Left ventricle myocardium inferior (tissue), 1 donor: ENCODE measurements at places on chromosomes 3 and 15.
A peak's percentile ranks its signal among the peaks of the same experiment; 100 is the strongest.

DNA sequence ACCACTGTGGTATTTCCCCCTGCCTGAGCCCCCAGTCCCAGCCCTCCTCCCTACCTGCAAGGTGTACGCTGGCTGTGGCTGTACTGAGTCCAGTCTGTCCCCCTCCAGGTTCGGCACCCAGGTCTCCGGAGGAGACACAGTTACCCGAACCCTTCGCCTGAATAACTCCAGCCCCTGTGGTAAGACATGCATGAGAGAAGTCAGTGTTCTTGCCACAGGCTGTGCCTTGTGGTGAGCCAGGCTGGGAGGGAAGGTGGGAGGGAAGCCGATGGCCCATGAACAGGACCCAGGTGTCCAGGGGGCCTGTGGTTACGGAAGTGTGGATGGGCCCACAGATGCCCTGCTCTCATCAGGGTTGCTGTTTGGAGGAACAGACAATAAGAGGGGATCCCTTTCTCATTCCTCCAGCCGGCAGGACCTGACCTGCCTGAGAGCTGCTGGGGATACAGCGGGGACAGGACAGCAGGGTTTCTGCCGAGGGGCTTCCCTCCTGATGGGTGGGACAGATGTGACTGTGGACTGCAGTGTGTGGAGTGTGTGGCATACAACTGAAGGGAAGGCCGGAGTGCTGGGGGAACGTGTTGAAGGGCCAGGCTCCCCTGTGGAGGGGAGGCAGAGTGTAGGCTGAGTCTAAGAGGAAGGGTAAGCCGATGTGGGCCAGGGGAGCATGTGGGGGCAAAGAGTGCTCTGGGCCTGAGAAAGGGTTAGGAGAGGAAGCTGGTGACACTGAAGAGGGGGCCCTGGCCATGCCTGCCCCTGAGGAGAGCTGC, 21.9 kb downstream of the ACAA1 start:
- DNase-seq, result no peak

DNA sequence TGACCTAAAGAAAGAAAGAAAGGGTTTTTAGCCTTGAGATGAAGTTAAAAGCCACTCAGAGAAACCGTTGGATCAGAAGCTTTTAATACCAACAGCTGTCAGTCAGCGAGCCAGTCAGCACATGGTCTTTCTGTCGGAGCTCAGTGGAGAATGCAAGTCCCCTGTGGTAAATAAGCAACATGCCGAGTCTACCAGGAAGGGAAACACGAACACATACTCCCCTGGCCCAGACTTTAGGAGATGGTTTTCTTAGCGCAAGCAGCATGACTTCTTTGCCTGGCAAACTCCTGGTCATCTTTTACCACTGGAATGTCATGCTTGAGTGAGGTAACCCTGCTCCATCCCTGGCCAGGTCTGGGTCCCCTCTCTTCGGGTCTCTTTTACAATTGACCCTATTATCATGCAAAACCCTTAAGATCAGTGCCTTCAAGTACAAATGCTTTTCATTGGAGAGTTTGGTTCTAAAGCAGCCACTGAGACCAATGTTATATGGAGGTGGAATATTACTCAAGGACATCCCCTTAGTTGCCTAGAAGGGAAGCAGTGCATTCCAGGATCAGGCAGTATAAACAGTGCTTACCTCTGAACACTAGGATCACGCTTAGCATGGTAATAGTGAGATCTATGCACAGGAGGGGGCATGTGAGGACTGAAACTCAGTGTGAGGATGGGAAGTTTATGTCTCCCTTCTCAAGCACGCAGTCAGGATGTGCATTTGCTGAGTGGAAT, 28.2 kb downstream of the SLCO3A1 start:
- no peak for DNase-seq

DNA sequence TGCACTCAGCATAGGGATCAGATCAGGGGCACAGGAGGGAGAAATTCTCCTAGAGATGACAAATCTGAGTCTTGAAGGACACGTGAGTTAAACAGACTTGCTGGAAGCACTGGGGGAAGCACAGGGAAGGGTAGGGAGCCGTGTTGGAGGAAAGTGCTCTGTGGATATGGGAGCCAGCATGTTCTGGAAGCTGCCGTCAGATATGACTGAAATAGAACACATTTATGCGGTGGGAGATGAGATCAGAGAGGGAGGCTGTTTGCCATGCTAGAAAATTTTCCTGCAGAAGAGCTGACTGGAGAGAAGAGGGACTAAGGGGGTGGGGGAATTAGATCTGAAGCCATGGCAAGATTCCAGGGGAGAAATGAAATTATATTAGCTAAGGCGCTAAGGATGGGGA, 1.8 kb downstream of the TAMM41 start:
- no peak for DNase-seq

DNA sequence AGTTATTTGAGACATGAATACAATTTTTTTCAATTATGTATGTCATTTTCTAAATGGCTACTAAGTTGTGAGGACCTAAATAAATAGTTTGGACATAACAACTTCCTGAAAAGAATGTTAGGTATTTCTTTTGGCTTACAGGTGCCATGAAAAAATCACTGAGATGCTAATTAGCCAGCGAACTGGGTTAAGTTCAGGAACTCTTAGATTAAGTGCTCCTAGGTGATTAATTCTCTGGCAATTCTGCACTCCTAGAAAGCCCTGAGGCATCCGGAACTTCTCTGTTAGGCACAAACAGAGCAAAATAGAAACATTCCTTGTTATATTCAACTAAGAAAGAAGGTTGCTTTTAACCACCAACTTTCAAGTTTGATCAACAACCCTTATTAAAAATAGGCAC, 192.3 kb downstream of the STAG1 start:
- DNase-seq, result no peak

DNA sequence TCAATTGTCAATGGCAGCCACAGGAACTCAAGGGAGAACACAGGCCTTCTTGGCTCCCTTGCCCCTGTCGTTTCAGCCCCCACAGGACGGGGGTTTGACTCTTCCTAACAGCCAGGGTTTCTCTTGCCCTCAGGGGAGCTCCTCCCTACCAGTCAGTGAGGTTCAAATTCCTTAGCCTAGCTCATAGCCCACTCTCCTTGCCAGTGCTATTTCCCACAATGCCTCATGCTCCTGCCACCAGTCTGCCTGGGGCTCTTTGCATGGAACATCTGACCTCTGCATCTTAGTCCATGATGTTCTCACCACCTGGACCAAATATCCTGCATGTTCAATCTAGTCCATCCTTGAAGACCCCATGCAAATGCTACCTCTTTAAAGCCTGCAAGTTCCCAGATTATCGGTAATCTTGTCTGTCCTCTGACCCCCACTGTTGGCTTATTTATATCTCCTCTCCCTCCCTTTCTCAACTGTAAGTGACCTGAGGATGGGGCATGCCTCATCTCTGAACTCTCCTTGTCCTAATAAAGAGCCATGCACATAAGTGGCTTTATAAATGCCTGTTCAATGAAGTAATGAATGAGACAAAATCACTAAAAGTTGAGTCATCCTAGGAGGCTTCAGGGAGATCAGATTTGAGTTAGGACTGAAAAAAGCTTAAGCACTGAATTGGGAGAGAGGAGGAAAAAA, 78.0 kb downstream of the MYO1E start:
- DNase-seq, result no peak

GRCh38 chr15:72859017-72859756, 75.6 kb upstream of the ADPGK start:
- no peak for DNase-seq

DNA sequence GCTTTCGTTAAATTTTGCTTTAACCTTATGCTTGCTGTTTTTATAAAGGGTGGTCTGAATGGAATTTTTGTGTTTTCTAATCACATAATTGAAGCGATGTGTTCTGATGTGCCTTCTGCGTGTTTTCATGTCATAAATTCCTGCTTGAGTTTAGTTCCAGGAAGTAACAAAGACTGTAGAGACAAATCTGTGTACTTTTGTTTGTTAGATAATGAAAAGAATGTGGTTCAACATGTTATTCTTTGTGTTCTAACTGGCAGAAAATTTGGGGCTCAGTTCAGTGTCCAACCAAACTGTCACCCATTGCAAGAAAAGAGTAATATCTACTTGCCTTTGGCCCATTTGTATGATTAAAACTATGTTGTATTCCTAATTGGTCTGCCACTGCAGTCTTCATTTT, 324.0 kb downstream of the DIPK2A start:
- no peak for DNase-seq

DNA sequence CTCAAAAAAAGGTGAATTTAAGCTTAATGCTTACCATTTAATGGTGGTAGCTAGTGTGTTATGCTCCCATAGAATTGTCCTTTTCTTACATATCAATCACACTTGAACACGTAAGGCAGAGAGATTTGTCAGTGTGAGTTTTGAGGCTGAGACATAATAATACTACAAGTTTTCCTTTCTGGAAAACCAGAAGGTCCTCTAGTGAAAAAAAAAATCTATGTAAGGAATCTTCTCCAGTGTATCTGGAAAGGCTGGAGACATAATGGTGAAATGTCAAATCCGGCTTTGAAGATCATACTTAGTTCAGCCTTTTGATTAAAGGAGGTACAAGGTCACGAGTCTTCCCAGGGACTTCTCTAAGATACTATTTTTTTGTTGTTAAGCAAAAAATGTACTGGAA, 3.4 kb downstream of the TSC22D2 start:
- DNase-seq, result no peak

DNA sequence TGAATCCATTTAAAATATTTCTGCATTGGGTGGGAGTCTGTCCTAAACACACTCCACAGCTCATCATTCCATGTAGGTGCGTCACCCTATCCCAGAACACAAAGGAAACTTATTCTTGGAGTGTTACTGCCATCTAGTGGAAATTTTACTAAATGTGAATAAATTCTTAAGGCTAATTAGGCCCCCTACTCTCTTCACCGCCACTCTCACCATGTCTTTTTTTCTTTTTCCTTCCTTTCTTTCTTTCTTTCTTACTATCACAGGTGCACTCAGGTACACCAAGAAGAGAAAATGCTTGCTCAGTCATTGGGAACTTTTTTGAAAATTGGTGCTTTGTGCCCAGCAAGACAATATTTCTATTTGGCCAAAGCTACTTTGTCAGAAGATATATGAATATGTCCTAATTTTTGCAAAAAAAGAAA, 26.4 kb upstream of the ATP8B4 start:
- DNase-seq, result no peak

DNA sequence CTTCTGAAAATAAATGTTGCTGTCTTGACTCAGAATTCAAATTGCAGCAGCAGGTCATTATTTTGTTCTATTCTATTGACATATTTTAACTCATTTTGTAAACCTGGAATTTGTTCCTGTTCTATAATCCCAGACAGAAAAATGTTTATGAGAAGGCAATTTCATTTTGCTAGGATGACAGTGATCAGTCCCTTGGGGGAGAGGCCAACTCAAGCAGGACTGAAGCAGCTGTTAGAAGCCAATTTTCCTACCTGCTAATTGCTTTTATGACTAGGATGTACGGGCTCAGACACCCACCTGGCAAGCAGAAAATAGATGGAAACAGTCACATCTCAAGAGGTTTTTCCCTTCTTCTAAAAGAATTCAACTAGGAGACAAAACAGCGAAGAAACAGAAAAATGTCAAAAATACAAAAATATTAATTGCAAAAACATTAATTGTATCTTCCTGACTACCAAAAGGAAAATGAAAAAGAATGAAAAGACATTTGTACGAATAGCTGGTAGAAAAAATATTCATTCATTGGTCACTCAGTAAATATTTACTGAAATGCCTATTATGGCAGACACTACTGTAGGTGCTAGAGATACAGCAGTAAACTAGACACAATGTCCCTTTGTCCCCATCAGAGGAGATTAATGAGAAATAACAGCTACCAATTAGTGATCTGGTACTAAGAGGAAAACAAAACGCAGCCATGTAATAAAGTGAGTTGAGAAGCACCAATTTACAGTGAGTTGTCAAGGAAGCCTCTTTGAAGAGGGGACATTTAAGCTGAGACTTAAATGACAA, 73.5 kb downstream of the PEAK1 start:
- DNase-seq, result no peak

GRCh38 chr3:102090721-102091045, 241.4 kb downstream of the NFKBIZ start:
- DNase-seq, result no peak

- DNase-seq, result no peak
Observed at GRCh38 chr3:45557471-45557870, 37.1 kb upstream of the LIMD1 start.

DNA sequence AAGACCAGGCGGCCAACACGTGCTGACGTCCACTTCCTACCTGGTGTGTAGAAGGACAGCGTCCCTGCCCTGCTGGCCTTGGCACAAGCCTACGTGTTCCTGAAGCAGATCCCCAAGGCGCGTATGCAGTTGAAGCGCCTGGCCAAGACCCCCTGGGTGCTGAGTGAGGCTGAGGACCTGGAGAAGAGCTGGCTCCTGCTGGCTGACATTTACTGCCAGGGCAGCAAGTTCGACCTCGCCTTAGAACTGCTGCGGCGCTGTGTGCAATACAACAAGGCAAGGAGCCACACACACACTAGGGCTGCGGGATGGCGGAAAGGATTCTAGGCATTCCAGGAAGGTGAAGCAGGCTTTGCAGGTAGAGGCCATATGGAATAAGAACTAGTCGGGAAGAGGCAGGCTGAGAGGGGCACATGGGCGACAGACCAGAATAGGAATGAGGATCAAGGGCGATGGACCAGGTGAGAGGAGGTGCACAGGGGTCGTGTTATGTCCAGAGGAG, 15.9 kb downstream of the CSRNP1 start:
- DNase-seq, result no peak

- no peak for DNase-seq
Observed at GRCh38 chr3:30222441-30222840, 384.0 kb upstream of the TGFBR2 start.

GRCh38 chr15:66566963-66567531, 1.2 kb upstream of the LCTL start:
- DNase-seq, result peak; percentile 32

GRCh38 chr3:44033123-44033522, 208.6 kb upstream of the TOPAZ1 start:
- no peak for DNase-seq

- DNase-seq, result no peak
Observed at GRCh38 chr3:178146406-178146831, 389.8 kb upstream of the KCNMB2 start.

GRCh38 chr3:36991923-36992805, 767 bp downstream of the EPM2AIP1 start:
- no peak for DNase-seq

- DNase-seq, result no peak
Observed at GRCh38 chr15:101536166-101536874, 46.8 kb upstream of the PCSK6 start.

DNA sequence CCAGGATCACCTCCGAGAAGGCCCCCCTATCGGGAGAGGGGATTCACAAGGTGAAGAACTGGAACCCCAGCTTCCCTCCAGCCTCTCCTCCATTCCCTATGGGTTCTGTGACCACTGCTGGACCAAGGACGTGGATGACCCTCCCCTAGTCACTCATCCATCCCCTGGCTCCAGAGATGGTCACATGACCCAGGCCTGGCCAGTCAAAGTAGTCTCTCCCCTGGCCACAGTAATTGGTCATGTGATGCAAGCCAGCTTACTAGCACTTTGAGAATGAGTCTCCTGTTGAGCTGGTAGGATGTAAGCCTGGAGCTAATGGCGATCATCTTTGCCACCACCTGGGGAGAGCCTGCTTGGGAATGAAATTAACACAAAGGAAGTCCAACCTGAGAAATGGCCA, 3.9 kb downstream of the CAMK1 start:
- DNase-seq, result no peak
